Activated gamma-delta T cell treated with Interleukin-2 at 50 U/mL for 16 hours (primary cell): ENCODE measurements at places on chromosomes 13 and 19.

DNA sequence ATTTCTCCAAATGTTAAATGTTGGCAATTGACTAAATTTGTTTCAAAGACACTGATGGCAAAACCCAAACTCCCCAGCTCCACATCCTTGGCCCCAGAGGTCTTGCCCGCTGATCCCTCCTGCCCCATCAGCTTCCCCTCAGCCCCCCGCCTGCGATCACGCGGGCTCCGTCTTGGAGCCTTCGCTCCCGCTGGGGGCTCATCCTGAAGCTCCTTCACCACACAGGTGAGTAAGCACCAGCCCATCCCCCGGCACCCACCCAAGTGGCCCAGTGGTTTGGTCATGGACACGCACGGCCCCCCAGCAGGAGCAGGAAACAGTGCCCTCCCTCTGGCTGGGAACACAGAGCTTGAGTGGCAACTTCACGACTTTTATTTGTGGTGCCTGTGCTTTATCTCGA is 14.9 kb downstream of the EPS8L1 start:
- DNase-seq: no peak

GRCh38 chr19:57037556-57037955 is 82.2 kb upstream of the USP29 start:
- DNase-seq: no peak

GRCh38 chr13:99758460-99759162 is 213.0 kb downstream of the ZIC5 start:
- no peak for DNase-seq

GRCh38 chr13:113061796-113062425 is 43.7 kb upstream of the F7 start:
- no peak for DNase-seq

DNA sequence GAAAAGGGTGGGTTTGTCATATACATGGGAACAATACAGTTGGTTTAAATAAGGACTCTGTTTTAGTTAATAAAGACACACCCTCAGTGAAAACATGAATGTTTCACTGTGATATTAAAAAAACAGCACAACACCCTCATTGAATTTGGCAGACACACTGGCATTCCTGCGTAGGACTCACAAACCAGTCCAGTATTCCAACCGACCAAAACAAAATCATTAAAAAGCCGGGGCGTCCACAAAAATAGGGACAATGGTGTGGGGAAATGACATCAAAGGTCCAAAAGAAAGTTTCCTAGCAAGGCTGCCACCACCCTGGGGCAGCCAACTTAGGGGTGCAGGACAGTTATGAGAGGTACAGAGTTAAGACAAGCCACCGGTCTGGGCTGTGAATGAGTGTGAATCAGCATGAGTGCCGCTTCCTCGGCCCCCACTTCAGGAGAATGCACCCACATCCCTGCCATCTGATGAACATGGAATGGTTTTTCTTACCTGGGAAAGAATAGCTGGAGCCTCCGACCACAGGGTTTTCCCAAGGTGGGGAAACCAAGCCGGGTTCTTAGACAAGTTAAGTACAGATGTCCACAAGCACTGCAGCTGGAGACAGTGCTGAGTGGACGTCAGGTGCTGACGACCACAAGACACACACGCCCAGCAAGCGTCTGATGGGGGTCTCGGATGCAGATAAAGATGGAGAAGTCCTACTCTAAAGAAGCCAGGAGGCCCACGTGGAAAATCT is 73.3 kb downstream of the KLF2 start:
- no peak for DNase-seq
